ENCODE measurements at places on chromosomes 5 and 9. TPM values are rescaled to one million over a fixed set of nuclear protein-coding genes. Genes with fewer than 3 reads are reported as not detected.

Gene TMC1
- total RNA-seq, result not detected

Gene CSF2
- total RNA-seq, result 1.4 TPM

Gene LHX6
- not detected for total RNA-seq

Gene TLN1
- total RNA-seq, result 388 TPM

Gene ZFP37
- 2.6 TPM for total RNA-seq

Gene HMCN2
- not detected for total RNA-seq

Gene SPATA31C1
- not detected for total RNA-seq

Gene GHR
- total RNA-seq, result not detected

Gene LRRC70
- total RNA-seq, result 0.86 TPM

Gene PRDM12
- total RNA-seq, result not detected

Gene ECM2
- not detected for total RNA-seq

Gene SLC2A6
- 6.3 TPM for total RNA-seq

Gene RASEF
- total RNA-seq, result not detected

Gene KCNN2
- not detected for total RNA-seq

Gene SEMA5A
- total RNA-seq, result 0.14 TPM

Gene DEPDC1B
- total RNA-seq, result 27.1 TPM

Gene SUB1
- 290 TPM for total RNA-seq

Gene TICAM2
- total RNA-seq, result 1.7 TPM

Gene FCHSD1
- 99.1 TPM for total RNA-seq

Gene PRSS3
- not detected for total RNA-seq

Gene SLC25A46
- 45.6 TPM for total RNA-seq

Gene C7
- not detected for total RNA-seq

Gene OR1J2
- total RNA-seq, result not detected

Gene PRUNE2
- total RNA-seq, result not detected

Gene RMRP
- 10,447 TPM for total RNA-seq

Gene GABRB2
- not detected for total RNA-seq

Gene COL15A1
- 0.42 TPM for total RNA-seq

Gene LHX3
- not detected for total RNA-seq

Gene CDH12
- not detected for total RNA-seq

Gene LMX1B
- total RNA-seq, result not detected

Gene FAM153A
- total RNA-seq, result 42.0 TPM

Gene TMEM8B
- total RNA-seq, result 5.9 TPM

Gene IFNA13
- not detected for total RNA-seq

Gene RGS3
- 63.2 TPM for total RNA-seq

Gene ENHO
- not detected for total RNA-seq

Gene ZNG1A
- 26.4 TPM for total RNA-seq

Gene RAB3C
- not detected for total RNA-seq

Gene AMBP
- not detected for total RNA-seq

Data from activated naive CD8-positive, alpha-beta T cell treated with anti-CD3 and anti-CD28 coated beads, Interleukin-2, amount 10 ng/mL, durations not matched to agents 7 days and 5 days (primary cell).